ENCODE measurements at places on chromosomes 3 and 15. TPM values are rescaled to one million over a fixed set of nuclear protein-coding genes. Genes with fewer than 3 reads are reported as not detected.

CX3CR1 gene
- total RNA-seq: 2.7 TPM

DNA sequence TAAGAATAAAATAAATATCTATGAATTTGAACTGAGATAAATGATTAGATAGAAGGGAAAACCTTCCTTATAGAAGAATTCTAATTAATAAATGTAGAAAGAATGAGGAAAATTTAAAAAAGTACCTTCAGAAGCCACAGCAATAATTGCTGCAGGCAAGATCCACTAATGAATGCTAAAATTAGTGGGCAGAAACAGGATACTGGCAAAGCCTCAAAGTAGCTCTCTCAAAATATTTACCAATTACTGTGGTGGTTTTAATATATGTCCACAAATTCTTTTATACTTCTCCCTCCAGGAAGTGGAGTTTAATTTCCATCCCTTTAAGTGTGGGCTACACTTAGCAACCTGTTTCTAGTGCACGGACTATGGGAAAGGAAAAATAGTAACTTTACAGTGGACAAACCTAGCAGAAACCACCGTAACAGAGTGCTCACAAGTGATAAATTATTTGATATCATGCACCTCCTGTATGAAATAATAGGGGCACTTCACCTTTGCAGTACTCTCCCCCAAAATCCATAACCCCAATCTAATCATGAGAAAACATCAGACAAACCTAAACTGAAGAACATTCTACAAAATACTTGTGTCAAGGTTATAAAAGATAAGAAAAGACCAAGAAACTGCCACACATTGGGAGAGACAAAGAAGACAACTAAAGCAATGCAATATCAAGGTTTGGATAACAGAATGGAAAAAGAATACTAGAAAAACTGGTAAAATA, 6.8 kb downstream of the PEAK1 start:
- no peak for DNase-seq

GRCh38 chr3:153818338-153818737, 302.9 kb upstream of the ARHGEF26 start:
- DNase-seq: no peak

DNA sequence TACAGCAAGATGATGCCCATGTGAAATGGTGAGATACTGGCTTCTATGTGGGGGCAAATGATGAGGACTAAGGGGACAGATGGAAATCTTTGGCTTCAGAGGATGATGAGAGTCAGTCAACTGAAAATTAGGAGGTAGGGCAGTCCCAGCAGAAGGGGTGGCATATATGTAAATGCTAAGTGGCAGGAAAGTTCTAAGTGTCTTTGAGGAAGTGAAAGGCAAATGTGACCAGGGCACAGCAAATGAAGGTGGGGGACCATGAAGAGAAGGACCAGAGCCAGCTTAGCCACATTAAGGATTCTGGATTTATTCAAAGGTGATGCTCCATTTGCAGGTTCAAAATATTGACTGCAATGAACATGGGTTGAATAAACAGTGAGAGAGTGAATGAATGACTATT, 29.2 kb upstream of the LIMD1 start:
- DNase-seq: no peak

DNA sequence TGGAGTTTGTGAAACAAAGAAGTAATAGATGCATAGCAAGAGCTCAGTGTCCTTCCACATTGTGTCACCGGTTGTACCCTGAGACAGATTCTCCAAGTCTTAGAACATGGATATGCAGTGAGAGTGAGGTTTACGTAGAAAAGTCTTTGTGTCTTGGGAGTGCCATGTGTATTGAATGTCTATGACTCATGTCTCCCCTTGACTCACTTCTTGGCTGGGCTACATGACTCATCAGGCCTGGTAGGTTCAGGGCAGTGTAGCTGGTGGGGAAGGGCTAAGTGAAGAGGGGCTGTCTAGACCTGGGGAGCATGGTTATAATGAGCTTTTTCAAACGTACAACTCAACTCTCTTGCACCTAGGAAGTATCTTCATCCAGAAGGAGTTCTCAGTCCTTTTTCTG, 167.4 kb downstream of the GAP43 start:
- no peak for DNase-seq

DNA sequence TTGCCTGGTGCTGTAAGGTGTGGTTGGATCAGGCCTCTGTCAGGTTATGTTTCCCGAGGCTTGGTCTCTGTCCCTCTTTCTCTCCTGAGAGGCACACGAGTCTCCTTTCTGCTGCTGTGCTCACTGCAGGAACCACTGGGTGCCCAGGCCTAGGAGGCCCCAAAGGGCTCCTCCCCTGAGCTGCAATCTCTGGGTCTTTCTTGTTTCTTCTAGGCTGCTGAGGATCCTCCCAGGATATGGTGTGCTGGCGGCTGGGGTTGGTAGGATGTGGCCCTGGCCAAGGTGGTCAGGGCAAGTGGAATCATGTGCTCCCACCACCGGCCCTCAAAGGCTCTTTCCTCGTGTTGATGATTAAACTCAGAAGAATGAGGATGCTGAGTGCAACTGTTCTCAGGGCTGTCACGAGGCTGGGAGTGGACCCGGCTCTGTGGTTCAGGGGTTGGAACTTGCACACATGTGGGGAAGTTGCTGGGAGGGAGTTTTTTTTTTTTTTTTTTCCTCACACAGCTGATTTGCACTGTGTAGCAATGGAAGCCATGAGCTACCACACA, 43.6 kb upstream of the CTSH start:
- DNase-seq: peak; percentile 87
